ENCODE measurements at places on chromosomes 16 and 17.

DNA sequence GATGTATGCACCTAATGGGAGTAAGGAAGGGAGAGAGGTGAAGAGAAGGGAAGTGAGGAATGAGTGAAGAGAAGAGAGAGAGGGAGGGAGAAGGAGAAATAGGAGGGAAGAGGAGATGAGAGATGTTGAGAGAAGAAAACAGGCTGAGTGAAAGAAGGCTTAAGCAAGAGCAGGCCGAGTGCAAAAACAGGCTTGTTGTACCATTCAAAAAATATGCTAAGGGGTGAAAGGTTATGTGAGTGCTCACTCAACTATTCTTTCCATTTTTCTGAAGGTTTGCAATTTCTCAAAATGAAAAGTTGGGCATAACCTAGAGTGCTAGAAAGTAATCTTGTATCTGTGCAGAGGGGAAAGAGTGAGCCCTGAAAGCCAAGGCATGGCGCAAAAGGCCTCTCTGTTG lies 22.9 kb downstream of the RPGRIP1L start:
- DNase-seq = no peak

DNA sequence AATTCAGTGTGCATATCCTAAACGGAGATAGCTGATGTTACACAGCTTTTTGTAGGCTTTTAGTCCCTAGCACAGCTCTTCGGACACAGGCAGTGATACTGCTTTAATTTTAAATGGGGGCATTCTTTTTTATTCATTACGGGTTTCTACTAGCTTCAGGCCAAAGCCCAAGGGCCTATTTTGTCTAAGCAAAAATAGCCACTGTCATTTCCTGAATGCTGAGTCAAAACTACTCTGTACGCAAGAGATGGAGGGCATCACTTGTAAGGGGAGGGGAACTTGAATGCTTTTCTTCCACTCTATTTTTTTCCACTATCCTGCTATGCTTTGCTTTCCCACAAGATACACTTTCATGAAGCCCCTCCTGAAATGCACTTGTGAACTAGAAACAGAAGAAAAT lies 360.7 kb downstream of the PMP22 start:
- no peak for DNase-seq

- DNase-seq = no peak
These were observed 83.4 kb upstream of the ZFHX3 start for GRCh38 chr16:73131156-73131862.

- DNase-seq = no peak
These were observed 4.0 kb downstream of the HIC1 start for GRCh38 chr17:2058586-2059546.

DNA sequence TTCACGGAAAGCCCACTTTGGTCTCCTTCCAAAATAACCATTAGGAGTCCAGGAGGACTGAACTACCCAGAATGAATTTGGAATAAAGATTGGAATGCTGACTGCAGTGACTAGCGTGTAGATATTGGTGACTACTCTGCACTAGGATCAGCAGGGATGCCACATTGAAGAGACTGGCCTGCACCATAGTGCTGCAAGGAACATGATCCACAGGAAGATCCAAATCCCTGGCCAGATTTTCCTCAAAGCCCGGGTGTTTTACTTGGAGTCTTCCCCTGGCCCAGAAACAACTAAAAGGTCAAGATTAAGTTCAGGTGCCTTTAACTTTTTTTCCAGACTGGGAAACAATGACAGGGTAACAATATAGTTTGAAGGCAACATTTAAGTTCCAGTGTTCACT lies 870.4 kb downstream of the CDH8 start:
- DNase-seq = no peak

- DNase-seq = no peak
These were observed 83.6 kb downstream of the KSR1 start for GRCh38 chr17:27539794-27540317.

GRCh38 chr16:81611721-81612120 lies 167.1 kb downstream of the CMIP start:
- no peak for DNase-seq

DNA sequence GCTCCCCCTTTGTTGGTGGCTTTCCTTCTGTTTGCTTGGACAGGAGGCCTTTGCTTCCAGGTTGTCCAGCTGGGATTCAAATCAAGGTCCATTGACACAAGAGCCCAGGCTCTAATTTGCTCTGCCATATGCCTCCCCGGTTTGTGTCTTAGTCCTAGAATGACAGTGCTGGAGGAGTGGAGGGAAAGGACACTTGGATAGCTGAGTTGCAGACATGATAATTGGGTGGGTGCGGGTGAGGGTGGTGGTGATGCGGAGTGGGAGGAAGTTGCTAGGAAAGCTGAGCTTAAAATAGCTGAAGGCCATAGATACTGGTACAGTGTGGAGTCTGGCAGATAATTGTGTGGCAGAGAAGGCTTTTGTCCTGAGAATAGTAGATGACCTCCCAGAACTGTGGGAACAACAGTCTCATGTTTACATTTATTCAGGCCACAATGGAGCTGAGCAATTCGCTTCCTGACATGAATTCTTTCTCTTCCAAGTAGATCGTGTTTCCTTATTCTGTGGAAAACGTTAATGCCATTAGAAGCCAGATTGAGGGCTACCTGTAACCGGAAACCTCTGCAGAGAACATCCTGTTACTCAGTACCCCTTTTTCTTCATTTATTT lies 23.8 kb downstream of the SEC14L1 start:
- no peak for DNase-seq

- peak; percentile 44 for DNase-seq
These were observed at the start of gene ABR for GRCh38 chr17:1179818-1180742. TSS of gene ABR (minus strand) at chr17:1179981. CDS start at chr17:1179727, 254 bp downstream.

- no peak for DNase-seq
These were observed 54.9 kb downstream of the SIAH1 start for GRCh38 chr16:48330189-48330840.

GRCh38 chr16:85518398-85519049 lies 94.6 kb upstream of the GSE1 start:
- DNase-seq = no peak

- no peak for DNase-seq
These were observed 195.2 kb downstream of the RGS9 start for GRCh38 chr17:65332375-65332774.

DNA sequence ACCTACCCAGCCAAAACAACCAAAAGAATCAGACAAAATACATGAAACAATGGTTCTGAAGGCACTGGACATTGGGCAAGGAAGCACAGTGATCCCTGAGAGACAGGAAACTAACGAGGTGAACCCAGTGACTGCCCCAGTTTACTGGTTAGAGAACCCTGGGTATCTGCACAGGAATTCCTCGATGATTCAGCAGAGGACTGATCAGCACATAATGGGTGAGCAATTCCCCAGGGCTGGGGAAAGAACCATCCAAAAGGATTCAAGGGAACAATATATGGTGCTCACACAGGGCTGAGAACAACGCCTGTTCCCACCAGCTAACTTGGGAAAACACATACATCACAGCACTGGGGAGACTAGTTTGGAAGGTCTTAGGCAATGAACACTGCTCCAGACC lies 167.2 kb downstream of the PARN start:
- no peak for DNase-seq

DNA sequence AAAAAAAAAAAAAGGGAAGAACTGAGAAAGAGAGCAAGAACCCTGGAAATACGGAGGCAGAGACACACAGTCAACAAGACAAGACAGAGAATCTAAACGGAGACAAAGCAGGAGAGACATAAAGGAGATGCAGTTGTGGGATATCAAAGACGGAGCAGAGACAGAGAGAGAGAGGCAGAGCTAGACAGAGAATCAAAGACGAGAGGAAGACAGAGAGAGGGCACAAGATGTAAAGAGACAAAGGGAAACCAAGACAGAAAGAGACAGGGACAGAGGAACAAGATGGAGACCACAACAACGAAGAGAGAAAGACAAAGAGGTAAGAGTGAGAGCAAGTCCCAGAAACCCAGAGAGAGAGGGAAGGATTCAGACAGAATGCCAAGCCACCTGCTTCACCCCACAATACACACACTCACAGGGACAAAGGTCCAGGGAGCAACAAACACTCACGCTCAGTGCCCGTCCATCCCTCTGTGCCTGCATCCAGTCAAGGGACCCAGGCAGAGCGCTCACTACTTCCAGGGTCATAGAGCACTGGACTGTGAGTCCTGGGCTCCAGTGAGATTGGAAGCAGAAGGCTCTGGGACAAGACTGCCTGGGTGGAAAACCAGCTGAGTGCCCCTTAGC lies 88.9 kb downstream of the C16orf78 start:
- no peak for DNase-seq

DNA sequence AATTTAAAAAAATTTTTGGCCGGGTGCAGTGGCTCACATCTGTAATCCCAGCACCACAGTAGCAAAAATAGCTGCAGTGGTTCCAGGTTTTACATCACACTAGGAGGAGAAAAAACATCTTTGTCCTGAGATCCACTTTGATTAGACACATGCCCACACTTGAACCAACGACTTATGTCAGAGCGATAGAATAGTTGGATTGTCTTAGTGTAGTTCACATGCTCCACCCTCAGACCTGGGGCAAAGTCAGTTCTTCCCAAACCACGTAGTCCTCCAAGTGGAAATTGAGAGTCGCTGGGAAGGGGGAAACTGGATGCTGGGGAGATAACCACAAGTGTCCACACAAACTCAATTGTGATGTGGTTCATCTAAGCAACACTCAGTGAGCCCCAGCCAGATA lies 11.4 kb upstream of the ITGAM start:
- DNase-seq = no peak

DNA sequence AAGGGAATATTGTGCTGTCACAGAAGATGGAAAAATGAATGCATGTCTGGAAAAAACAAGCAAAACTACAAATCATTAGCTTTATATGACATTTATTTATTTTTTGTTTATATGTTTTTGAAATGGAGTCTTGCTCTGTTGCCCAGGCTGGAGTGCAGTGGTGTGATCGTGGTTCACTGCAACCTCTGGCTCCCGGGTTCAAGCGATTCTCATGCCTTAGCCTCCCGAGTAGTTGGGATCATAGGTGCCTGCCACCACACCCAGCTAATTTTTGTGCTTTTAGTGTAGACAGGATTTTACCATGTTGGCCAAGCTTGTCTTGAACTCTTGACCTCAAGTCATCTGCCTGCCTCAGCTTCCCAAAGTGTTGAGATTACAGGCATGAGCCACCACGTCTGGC lies 8.5 kb downstream of the NDE1 start:
- DNase-seq = no peak

DNA sequence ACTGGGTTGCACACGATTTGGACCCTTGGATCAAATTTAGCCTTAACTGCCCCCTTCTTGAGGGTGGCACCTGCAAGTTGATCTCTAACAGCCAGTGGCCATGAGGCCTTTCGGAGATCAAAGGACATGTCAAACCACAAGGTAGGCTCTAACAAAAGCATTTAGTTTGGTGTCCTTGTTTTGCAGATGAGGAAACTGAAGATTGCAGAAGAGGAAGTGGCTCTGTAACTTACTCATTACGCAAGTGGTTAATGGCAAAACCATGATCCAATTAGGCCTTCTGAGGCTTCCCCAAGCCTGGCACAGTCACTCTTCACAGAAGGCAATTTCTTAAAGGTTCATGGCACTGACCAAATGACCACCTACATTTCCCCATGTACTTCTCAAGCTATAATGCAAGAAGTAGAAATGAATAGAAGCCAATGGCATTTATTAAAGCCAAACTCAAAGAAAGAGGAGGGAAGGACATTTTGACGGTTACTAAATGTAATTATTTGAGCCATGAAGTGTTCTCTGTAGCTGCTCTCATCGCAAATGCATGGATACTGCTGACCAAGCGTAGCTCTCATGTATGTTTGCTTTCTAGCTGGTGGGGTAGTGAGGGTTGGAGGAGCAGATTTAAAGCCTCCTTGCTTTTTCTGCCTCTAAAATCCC lies 32.8 kb upstream of the ABCC12 start:
- no peak for DNase-seq

- DNase-seq = peak; percentile 89
These were observed 11.5 kb downstream of the EPOP start for GRCh38 chr17:38663125-38663751.

GRCh38 chr17:49223517-49224197 lies 6.9 kb downstream of the PHOSPHO1 start:
- no peak for DNase-seq

GRCh38 chr17:48310748-48311213 lies 119.2 kb downstream of the SKAP1 start:
- peak; percentile 61 for DNase-seq

DNA sequence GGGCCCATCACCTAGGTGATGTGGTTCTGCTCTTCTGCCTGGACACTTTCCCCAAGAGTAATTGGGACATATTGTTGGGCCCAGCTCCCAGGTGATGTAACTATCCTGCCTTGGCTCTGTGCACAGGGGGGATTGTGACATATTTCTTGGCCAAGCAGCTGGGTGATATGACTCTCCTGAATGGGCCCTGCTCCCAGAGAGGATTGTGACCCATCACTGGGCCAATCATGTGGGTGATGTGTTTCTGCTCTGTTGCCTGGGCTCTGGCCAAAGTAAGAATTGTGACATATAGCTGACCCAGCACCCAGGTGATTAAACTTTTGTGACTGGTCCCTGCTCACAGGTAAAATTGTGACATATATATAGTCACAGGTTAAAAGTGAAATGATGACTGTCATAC lies 1904.9 kb downstream of the TP53TG3F start:
- DNase-seq = no peak

- no peak for DNase-seq
These were observed 56.9 kb downstream of the MARCHF10 start for GRCh38 chr17:62751060-62751691.

DNA sequence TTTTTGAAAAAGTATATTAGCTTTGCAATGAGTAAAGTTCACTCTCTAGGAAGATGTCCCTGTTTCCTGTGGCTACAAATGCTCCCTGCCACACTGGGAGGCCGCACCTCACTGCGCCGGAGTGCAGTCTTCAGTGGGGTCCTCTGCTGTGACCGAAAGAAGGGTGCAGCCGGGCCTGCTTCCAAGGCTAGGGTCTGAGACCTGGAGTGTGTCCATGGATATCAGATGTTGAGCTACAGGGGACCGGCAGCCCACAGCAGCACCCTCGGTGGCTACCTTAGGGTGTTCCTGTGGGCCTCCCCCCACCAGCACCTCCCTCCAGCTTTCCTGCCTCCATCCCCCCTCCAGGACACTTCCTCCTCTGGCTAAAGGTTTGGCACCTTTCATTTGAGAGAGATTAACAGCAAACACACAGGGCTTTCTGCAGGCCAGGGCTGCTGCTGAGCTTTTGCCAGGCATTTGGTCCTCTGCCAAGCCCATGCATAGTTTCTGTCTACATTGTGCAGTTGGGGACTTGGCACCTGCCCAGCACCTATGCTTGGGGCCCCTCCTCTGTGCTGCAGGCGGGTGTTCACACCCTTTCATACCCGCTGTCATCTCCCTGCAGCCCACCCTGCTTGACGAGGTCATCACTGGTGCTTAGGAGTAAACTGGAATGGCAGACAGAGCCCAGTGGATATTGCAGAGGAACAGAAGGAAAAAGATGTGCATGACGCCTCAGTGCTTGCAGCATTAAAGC lies 33.8 kb upstream of the CRISPLD2 start:
- peak; percentile 46 for DNase-seq

- DNase-seq = no peak
These were observed 842 bp upstream of the CALB2 start for GRCh38 chr16:71357681-71358080.

DNA sequence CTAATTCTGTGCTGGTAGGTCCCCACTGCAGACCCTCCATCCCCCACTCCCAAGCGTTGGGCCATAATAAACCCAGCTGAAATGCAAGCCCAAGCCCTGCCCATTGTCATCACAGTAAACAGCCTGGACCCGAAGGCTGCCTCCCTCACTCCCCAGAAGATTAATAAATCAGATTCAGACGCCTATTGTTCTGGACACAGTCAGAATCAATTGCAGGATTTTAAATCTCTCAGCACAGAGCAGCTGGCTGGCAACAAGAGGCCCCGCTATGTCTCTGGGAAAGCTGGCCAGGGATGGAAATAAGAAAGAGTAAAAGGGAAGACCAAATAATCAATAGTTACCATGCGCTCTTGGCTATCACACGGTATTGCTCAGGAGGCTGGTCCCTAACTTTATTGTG lies 93.9 kb downstream of the C17orf67 start:
- DNase-seq = no peak

- DNase-seq = no peak
These were observed 215.8 kb downstream of the TANC2 start for GRCh38 chr17:63181856-63182255.
